ENCODE measurements at places on chromosomes 4 and X. TPM values are rescaled to one million over a fixed set of nuclear protein-coding genes. Genes with fewer than 3 reads are reported as not detected.

DNA sequence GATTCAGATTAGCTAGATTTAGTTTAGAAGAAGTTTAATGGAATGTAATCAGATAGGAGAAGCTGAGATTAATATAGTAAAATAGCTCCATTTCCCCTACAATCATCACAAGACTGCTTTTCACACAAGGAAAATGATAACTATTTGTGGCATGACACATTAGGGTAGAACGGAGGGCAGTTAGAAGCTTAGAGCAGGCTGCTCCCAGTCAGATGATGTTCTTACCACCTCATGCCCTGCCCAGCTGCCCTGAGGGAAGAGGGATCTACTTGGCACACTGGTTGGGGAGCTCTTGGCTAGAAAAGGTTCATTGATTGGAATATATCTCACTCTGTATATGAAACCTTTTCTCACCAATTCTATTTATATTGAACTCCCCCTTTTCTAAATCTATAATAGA, 180.7 kb upstream of the IL15 start:
- no peaks in the 10 kb centered on the region for H3K4me1 ChIP-seq
- no peak overlapping the region for H3K4me3 ChIP-seq
- DNase-seq: no peak
- H3K36me3 ChIP-seq: no peaks in the 10 kb centered on the region
- H3K27me3 ChIP-seq: no peaks in the 10 kb centered on the region

GRCh38 chr4:57369446-57369845, 259.3 kb upstream of the IGFBP7 start:
- H3K4me1 ChIP-seq: peaks cover 27% of the 10 kb centered on the region
- peaks cover 13% of the 10 kb centered on the region for H3K36me3 ChIP-seq
- no peak overlapping the region for H3K27ac ChIP-seq
- 0 out of 2 replicates have a peak, but pooled peaks cover 4% of the 10 kb centered on the region for H3K27me3 ChIP-seq
- no peak overlapping the region for H3K4me3 ChIP-seq

DNA sequence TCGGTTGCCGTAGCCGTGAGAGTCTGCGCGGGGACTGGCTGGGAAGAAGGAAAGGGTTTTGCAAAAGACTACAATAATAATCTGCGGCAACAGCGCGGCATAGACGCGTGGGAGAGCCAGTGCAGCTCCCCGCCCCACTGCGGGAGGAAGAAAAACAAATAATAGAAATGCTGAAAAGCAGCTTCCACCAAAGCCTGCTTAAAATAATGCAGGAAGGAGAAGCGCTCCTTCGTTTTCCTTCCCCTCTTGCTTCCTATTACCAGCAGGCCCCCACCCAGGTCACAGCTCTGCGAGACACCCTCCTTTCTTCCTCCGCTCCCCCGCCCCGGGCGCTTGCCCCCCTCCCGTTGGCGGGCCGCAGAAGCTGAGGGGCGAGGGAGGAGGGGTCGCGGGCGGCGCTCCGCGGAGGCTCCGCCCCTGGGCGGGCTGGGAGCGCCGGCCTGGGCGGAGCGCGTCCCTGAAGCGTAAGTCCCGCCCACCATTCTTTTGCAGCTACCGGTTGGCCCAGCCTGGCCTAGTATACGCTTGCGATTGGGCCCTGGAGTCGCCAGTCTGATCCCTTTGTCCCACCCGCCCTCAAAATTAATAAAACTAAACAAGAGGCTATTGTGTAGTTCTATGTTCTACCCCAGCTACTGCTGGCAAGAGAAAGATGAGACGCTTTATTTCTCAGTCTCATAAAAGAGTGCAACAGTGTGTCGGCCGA, 636 bp upstream of the AMOT start:
- H3K4me3 ChIP-seq: peak overlapping the region; percentile 90
- peak overlapping the region; percentile 87 for H3K27ac ChIP-seq
- H3K4me1 ChIP-seq: peaks cover 19% of the 10 kb centered on the region
- H3K36me3 ChIP-seq: peaks cover 3% of the 10 kb centered on the region
- peak; percentile 71 for DNase-seq

- DNase-seq: no peak
- H3K36me3 ChIP-seq: no peaks in the 10 kb centered on the region
- no peaks in the 10 kb centered on the region for H3K27me3 ChIP-seq
- no peak overlapping the region for H3K27ac ChIP-seq
- peaks cover 9% of the 10 kb centered on the region for H3K4me1 ChIP-seq
These were observed 228.4 kb upstream of the PSAPL1 start for GRCh38 chr4:7663075-7663541.

Gene TRIM60
- not detected for total RNA-seq

Gene TMSB15B
- 11.4 TPM for total RNA-seq

GRCh38 chr4:84912741-84913140, 53.7 kb downstream of the WDFY3 start:
- peaks cover 28% of the 10 kb centered on the region for H3K36me3 ChIP-seq
- peaks cover 39% of the 10 kb centered on the region for H3K4me1 ChIP-seq
- H3K4me3 ChIP-seq: no peak overlapping the region

GRCh38 chr4:103244251-103244650, 46.1 kb upstream of the CENPE start:
- no peaks in the 10 kb centered on the region for H3K4me1 ChIP-seq
- no peak overlapping the region for H3K4me3 ChIP-seq
- H3K27me3 ChIP-seq: peaks cover 7% of the 10 kb centered on the region
- H3K27ac ChIP-seq: no peak overlapping the region

DNA sequence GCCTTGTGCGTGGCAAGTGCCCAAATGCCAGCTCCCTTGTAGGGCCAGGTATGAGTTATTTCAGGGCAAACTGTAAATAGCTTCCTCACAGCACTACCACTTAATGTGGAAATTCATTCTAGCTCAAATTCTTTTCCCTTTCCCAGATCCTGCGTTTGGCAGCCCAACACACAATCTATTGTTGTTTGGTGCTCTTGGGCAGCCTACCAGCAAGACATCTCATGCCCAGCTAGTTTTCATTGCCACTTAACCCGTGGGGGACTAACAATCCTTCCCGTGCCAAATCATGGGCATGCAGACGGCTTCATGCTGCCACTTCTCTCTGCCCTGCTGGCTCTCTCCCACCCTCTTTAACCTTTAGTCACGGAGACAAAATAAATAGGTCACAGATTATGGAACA, 454.2 kb downstream of the GRIA2 start:
- no peak overlapping the region for H3K27ac ChIP-seq
- no peak for DNase-seq
- no peaks in the 10 kb centered on the region for H3K4me1 ChIP-seq
- H3K36me3 ChIP-seq: peaks cover 25% of the 10 kb centered on the region

- H3K36me3 ChIP-seq: no peaks in the 10 kb centered on the region
- peaks cover 10% of the 10 kb centered on the region for H3K27me3 ChIP-seq
- no peak overlapping the region for H3K27ac ChIP-seq
- no peak for DNase-seq
- no peak overlapping the region for H3K4me3 ChIP-seq
These were observed 48.6 kb downstream of the RPGR start for GRCh38 chrX:38278682-38279081.

Gene PITX2
- 24.9 TPM for total RNA-seq

Gene GABRG1
- 0.17 TPM for total RNA-seq

Gene PLP1
- 29.5 TPM for total RNA-seq

GRCh38 chr4:36006226-36006625, 238.1 kb downstream of the ARAP2 start:
- no peaks in the 10 kb centered on the region for H3K27me3 ChIP-seq
- H3K36me3 ChIP-seq: no peaks in the 10 kb centered on the region
- H3K27ac ChIP-seq: no peak overlapping the region

Gene FGB
- total RNA-seq: 2.3 TPM

Gene NEXMIF
- 0.94 TPM for total RNA-seq

- H3K36me3 ChIP-seq: peaks cover 15% of the 10 kb centered on the region
- no peak for DNase-seq
- H3K4me3 ChIP-seq: peak overlapping the region; percentile 91
- H3K27me3 ChIP-seq: no peaks in the 10 kb centered on the region
- peaks cover 36% of the 10 kb centered on the region for H3K4me1 ChIP-seq
- H3K27ac ChIP-seq: no peak overlapping the region
These were observed 1.8 kb downstream of the SLC38A5 start for GRCh38 chrX:48468247-48468671.

- peaks cover 7% of the 10 kb centered on the region for H3K4me1 ChIP-seq
- no peak overlapping the region for H3K4me3 ChIP-seq
- peaks cover 11% of the 10 kb centered on the region for H3K36me3 ChIP-seq
- H3K27ac ChIP-seq: no peak overlapping the region
- H3K27me3 ChIP-seq: no peaks in the 10 kb centered on the region
These were observed 16.9 kb upstream of the TMSB4X start for GRCh38 chrX:12958059-12958458.

GRCh38 chr4:5616331-5616950, 91.9 kb downstream of the EVC2 start:
- no peak overlapping the region for H3K4me3 ChIP-seq
- no peak overlapping the region for H3K27ac ChIP-seq
- H3K36me3 ChIP-seq: peaks cover 31% of the 10 kb centered on the region
- H3K27me3 ChIP-seq: no peaks in the 10 kb centered on the region
- no peak for DNase-seq

DNA sequence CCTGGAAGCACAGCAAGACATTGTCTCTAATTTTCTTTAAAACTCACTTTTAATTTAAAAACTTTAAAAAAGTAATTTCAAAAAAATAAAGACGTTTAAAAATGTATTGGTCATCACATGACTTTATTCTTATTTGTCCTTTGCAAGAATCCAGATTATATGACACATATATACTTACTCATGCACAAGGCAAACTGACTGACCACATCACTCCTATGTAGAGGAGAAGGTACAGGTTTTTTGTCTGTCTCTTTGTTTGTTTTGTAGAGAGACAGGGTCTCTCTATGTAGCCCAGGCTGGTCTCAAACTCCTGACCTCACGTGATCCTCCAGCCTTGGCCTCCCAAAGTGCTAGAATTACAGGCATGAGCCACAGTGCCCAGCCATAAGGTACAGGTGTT, 28.6 kb downstream of the MAML3 start:
- no peak for DNase-seq
- H3K36me3 ChIP-seq: no peaks in the 10 kb centered on the region
- no peaks in the 10 kb centered on the region for H3K27me3 ChIP-seq
- H3K4me3 ChIP-seq: no peak overlapping the region
- H3K27ac ChIP-seq: no peak overlapping the region
- peaks cover 21% of the 10 kb centered on the region for H3K4me1 ChIP-seq

DNA sequence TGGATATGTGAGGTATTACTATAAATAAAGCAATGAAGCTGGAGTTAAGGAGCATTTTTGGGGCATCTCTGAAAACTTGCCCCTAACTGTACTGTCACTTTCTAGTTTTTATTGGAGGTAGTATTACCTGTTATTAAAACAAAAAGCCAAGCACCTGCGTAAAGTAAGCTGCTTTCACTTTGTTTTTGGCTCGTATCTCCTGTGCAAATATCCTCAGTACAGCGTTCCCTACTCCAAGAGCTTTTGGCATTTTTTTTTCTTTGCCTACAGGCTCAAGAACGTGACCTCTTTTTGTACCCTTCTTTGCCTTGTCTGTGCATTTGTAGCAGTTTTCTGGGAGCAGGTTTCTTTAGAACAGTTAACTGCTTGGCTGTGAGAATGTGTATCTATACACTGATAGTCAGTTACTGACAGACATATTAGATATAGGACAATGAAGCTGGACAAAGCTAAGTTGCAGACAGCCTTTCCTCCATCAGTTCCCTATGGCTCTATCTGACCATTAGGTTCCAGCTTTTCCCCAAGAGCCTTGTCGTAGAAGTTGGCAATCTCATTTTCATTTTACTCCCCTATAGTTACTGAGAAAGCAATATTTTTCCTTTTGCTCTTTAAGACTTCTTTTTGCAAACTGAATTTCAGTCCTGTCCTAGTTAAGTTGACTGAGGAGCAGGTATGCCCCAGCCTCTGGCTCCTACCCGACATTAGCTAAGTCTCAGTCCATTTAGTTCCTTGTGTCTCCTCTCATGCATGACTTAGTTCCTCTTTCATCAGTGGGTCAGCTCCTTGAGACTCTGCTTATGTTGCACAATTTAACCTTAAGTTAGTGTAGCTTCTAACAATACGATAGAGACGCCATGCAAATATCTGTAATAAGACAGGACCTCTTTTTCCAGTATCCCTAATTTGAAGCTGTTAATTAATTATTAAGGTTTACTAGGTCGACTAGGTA, 71.5 kb upstream of the HPRT1 start:
- no peak for DNase-seq
- peaks cover 6% of the 10 kb centered on the region for H3K36me3 ChIP-seq
- H3K4me3 ChIP-seq: no peak overlapping the region
- no peak overlapping the region for H3K27ac ChIP-seq
- H3K27me3 ChIP-seq: no peaks in the 10 kb centered on the region

GRCh38 chrX:31237189-31237588, 165.3 kb upstream of the FTHL17 start:
- H3K27ac ChIP-seq: no peak overlapping the region
- H3K36me3 ChIP-seq: no peaks in the 10 kb centered on the region
- no peak for DNase-seq
- H3K4me1 ChIP-seq: peaks cover 56% of the 10 kb centered on the region
- H3K27me3 ChIP-seq: no peaks in the 10 kb centered on the region

GRCh38 chrX:136260776-136261175, 9.6 kb upstream of the MAP7D3 start:
- no peak overlapping the region for H3K4me3 ChIP-seq
- H3K4me1 ChIP-seq: peaks cover 13% of the 10 kb centered on the region
- no peak overlapping the region for H3K27ac ChIP-seq
- no peaks in the 10 kb centered on the region for H3K27me3 ChIP-seq
- DNase-seq: no peak

- no peaks in the 10 kb centered on the region for H3K36me3 ChIP-seq
- peaks cover 9% of the 10 kb centered on the region for H3K4me1 ChIP-seq
- no peak overlapping the region for H3K4me3 ChIP-seq
- H3K27ac ChIP-seq: no peak overlapping the region
These were observed 98.8 kb downstream of the ANXA3 start for GRCh38 chr4:78650106-78651024.

GRCh38 chr4:58261526-58261925, 1151.3 kb upstream of the IGFBP7 start:
- no peaks in the 10 kb centered on the region for H3K36me3 ChIP-seq
- H3K4me3 ChIP-seq: no peak overlapping the region
- H3K27me3 ChIP-seq: no peaks in the 10 kb centered on the region
- no peak for DNase-seq

DNA sequence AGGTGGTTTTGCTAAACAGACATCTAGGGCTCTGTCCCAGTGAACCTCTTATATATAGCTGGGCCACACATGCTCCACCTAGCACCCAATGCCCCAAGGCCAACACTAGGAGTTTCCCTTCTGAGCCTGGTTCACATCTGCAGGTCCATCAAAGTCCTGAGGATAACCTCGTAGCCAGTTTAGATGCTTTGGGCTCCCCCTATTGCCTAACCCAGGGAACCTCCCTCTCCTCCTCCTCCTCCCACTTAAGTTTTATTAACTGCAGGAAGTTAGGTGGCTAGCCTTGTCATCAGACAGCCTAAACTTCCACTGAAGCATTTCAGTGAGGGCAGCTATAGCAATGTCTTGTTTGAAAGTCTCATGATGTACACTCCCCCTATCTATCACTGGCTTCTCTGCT, 88.0 kb downstream of the GUCY2F start:
- H3K27ac ChIP-seq: no peak overlapping the region
- no peak overlapping the region for H3K4me3 ChIP-seq
- H3K27me3 ChIP-seq: peaks cover 5% of the 10 kb centered on the region
- peak; percentile 11 for DNase-seq

GRCh38 chrX:39652336-39652735, 445.4 kb downstream of the BCOR start:
- no peaks in the 10 kb centered on the region for H3K27me3 ChIP-seq
- DNase-seq: peak; percentile 30
- H3K4me1 ChIP-seq: peaks cover 43% of the 10 kb centered on the region
- peak overlapping the region; percentile 53 for H3K27ac ChIP-seq
- H3K4me3 ChIP-seq: no peak overlapping the region
